ENCODE measurements at places on chromosomes 3 and 15.
A peak's percentile ranks its signal among the peaks of the same experiment; 100 is the strongest.

DNA sequence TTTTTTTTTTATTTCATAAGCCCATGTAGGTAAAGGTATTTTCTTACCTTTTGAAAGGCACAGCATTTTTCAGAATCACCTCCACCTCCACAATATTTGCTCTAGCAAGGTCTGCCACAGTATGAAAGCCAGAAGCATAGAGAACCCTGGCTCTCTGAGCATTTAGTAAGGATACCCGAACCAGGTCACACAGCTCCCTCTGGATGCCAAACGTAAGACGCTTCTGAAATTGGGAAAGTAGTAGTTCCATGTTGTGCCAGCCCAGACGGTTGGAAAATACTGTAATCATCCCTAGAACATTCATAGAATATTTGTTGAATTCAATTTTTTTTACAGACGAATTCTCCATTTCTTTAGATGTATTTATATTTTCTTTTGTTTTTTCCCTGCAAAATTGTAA lies 52.4 kb downstream of the POLQ start:
- no peak for DNase-seq

- DNase-seq, result no peak
Observed at GRCh38 chr3:43905157-43905556, 214.4 kb downstream of the ABHD5 start.

DNA sequence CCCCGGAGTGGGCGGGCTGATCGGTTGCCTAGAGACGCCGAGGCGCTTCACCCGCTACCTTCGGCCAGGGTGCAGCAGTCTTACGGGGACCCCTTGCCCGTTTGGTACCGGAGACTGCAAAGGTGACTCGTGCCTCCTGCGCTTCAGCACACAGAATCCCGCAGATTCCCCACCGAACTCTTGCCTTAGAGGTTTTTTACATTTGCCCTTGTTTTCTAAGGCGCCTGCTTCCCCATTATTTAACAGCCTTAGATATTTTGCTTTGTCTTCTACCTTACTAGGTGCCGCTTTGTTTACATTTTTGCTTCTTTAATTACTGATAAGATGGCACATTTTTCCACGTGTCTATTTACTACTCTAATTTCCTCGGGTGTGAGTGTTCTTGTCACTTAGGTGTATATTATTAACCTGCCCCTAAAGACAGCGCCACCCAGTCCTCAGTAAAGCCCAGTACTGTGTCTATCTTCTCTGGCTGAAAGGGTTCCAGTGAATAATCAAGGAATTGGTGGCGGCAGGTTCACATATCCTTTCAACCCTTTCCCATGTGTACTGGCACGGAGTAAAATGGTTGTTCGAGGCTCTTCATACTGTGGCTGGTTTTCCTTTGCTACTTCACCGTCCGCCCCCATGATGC lies 573 bp upstream of the CEP152 start:
- DNase-seq, result no peak

- DNase-seq, result no peak
Observed at GRCh38 chr3:143693506-143693905, 154.8 kb downstream of the SLC9A9 start.

GRCh38 chr15:78179286-78179840 lies 30.2 kb downstream of the IDH3A start:
- no peak for DNase-seq

DNA sequence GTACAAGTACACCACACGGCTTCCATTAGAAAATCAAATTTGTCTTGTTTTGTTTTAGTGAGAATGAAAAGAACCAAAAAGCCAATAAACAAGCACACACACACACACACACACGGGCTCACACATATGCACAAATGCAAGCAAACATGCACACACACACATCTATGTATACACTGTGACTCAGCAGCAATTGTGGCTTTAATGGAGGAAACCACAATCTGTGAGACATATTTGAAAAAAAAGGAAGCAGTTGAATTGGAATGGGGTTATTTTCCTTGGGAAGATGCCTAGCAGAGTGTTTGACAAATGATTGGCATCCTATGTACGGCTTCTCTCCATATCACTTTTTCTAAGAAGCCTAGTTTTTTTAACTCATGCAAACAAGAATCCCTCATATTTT lies 201.1 kb upstream of the ARRDC4 start:
- no peak for DNase-seq

GRCh38 chr15:92870010-92870591 lies 30.0 kb upstream of the CHD2 start:
- no peak for DNase-seq

GRCh38 chr3:24254649-24255048 lies 240.0 kb downstream of the THRB start:
- DNase-seq, result no peak

- DNase-seq, result peak; percentile 79
Observed at GRCh38 chr3:57983734-57984518, 24.3 kb upstream of the FLNB start.

DNA sequence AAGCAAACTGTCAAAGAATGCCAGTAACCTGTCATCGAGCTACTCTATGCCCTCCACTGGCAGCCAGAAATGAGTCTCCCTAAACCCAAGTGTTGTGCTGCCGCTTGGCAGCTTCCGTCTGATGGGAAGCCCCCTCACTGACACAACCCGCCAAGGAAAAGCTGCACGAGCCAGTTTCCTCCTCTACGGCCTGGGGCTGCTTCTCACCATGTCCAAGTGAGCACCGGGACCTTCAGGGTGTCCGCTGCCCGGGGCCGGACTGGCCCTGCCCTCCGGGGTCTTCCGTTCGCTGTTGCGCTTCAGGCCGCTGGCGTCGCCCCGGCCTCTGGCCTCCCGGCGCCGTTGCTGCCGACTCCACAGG lies 490 bp downstream of the TOMM70 start:
- DNase-seq, result no peak

DNA sequence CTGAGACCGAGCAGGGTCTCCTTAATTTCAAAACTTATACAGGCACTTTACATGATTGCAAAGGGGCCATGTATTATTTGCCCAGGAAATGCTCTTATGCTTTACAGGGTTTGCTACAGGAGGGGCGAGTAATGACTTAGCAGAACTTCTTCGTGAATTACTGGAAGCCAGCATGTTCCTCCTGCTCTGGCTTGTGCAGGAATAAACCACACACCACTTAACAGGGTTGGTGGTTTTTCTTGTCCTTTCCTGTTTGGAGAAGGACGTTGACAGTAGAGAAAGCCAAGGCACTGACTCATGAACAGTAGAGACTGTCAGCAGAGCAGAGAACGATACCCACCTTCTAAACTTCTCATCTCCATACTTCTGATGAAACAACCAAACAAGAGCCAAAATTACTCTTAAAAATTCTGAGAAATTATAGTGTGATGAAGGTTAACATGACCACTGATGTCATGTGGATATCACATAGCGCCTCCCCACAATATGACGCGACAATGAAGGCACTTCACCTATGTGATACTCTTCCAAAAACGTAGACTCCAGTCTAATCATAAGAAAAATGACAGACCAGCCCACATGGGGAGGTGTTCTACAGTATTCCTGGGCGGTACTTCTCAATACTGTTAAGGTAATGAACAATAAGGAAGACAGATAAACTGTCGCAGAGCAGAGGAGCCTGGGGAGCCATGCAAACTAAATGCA lies 24.7 kb upstream of the MCTP2 start:
- no peak for DNase-seq

- no peak for DNase-seq
Observed at GRCh38 chr3:100915706-100916495, 77.3 kb downstream of the ABI3BP start.

DNA sequence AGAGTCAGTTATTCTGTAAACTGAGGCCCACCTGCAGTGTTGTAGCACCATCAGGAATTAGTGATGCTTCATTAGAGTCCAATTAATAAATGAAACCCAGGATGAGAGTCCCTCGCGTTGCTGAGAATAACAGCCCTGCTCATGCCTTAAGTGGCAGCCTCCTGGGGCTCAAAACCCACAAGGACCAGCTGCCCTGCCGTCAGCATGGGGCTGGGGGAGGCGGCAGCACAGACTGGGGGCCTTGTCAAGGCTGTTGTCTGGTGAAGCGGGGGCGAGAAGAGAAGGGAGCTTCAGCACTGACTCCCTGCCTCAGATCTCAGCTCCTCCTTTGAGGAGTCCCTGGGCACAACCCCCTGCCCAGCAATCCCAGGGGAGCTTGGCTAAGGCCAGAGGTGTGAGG lies 21.0 kb downstream of the CCDC33 start:
- DNase-seq, result no peak

DNA sequence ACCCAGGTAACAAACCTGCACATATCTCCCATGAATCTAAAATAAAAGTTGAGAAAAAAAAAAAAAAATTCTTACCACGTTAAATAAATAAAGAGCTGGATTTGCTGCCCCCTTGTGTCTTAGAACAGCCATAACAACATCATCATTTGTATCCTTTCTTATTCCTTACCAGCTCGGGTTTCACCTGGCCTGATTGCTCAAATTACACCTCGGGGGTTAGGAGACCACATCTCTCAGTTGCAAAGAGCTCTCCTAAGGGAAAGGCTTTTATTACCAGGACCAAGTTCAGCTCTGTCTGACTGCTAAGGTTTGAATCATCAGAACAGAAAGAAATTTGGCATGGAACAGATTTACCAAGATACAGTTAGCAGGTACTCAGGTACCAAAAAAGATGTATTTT lies 25.8 kb upstream of the RPL39L start:
- no peak for DNase-seq

DNA sequence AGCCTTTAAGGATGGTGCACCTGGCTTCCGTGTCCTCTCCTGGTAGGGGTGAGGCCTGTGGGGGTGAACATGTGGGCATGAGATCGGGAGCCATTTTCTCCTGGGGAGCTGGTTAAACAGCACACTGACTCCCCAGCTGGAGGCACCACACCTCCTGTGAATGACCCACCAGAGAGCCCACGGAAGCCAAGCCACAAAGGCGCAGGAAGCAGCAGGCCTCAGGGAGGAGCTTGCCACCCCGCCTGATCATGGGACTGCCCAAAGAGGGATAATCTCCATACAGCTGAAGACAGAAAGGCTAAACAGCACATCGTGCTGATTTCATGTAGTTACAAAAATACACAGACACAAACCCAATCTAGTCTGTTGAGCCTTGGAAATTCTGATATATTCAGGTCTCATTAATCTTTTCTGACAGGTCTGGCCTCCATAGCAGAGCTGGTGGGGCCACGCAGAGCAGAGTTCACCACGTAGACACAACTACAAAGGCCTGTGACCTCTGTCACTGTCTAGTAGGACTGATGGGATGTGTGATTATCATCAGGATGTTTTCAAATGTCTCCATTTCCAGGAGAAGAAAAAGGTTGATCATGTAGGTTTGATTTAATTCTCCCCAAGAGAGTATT lies 75.2 kb downstream of the DUT start:
- no peak for DNase-seq

DNA sequence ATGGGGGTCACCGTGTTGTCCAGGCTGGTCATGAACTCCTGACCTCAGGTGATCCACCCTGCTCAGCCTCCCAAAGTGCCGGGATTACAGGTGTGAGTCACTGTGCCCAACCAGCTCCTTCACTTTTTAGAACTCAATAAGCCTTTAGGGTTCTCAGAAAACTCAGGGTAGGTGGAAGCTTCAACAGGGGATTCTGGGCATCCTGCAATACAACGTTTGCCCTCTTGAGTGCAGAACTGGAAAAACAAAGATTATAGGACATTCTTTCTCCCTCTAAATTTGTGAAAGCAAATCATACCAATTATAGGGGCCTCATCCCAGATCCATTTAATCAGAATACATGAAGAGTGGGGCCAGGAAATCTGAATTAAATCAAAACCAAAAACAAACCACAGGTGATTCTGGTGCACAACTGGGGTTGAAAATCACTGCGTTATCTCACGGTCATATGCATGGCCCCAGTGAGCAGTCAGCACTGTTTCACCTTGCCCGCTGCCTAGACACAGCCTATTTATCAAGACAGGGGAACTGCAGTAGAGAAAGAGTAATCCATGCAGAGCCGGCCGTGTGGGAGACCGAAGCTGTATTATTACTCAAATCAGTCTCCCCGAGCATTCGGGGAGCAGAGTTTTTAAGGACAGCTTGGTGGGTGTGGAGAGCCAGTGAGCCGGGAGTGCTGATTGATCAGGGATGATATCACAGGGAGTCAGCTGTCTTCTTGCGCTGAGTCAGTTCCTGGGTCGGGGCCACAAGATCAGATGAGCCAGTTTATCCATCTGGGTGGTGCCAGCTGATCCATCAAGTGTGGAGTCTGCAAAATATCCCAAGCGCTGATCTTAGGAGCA lies 58.4 kb downstream of the TMEM44 start:
- no peak for DNase-seq

DNA sequence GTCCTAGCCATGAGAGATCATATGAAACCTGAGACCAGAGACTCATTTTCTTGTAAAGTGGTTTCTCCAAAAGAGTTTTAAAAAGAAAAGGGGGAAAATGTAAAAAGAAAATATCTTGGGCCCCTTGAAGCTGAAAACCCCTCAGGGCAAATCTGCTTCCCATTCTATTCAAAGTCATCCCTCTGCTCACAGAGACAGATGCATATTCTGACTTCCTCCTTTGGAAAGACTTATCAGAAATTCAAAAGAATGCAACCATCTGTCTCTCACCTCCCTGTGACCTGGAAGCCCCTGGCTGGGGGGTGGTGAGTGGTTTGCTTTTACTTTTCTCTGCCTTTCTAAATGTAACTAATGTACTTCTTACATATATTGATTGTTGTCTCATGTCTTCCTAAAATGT lies 1154.8 kb downstream of the NSUN3 start:
- DNase-seq, result no peak

GRCh38 chr15:38255690-38256089 lies 3.1 kb downstream of the SPRED1 start:
- no peak for DNase-seq

GRCh38 chr15:25701721-25702465 lies 161.2 kb downstream of the ATP10A start:
- DNase-seq, result no peak

GRCh38 chr3:165827883-165828282 lies 9.3 kb downstream of the BCHE start:
- DNase-seq, result no peak

GRCh38 chr15:70432924-70433495 lies 330.3 kb downstream of the UACA start:
- no peak for DNase-seq
